ENCODE measurements at places on chromosomes 4 and X.
A peak's percentile ranks its signal among the peaks of the same experiment; 100 is the strongest.

- DNase-seq, result no peak
Observed at GRCh38 chr4:3708103-3708510, 58.1 kb upstream of the ADRA2C start.

DNA sequence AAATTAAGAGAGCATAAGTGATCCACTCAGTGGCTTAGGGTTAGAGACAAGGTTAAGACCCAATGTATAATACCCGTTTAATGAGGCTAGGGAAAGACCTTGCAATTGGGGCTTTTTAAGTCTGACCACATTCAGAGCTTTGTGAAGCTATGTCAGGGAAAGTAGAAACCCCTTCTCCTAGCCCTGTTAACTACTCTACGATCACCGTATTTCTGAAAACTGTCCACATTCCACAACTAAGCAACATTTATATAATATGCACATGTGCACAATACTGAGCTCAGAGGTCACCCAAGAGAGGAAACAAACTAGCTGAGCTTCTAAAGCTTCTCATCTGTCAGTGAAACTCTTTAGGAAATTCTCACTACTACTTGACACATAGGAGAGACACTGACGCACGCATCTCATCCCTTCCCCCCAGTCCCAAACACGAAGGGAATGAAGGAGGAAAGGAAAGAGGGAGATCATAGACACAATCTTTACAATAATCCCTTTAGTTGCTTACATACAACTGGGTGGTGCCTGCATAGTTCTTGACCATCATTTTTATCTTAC, 56.2 kb downstream of the METTL14 start:
- no peak for DNase-seq

GRCh38 chrX:16114611-16115010, 8.8 kb upstream of the GRPR start:
- DNase-seq, result no peak

DNA sequence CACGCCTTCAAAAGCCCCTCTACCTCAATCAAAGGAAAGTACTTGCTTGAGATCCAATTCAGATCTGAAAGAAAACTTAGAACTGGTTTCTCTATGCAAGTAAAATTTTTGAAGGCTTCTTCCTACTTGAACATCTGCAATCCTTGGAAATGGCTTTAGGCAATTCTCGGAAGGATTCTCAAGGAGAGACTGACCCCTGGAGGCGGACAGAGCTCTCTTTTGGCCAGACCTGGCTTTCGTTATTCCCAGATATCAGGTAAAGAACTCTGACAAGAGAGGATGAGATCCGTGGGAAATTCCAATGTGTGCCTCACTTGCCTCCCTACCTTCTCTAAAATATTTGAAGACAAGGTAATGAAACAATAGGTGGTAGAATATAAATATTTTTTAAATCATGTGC, 670.3 kb upstream of the FAM241A start:
- DNase-seq, result no peak

- DNase-seq, result no peak
Observed at GRCh38 chr4:2290974-2291704, 29.2 kb upstream of the MXD4 start.

GRCh38 chr4:79160962-79161361, 164.9 kb downstream of the NAA11 start:
- DNase-seq, result no peak

DNA sequence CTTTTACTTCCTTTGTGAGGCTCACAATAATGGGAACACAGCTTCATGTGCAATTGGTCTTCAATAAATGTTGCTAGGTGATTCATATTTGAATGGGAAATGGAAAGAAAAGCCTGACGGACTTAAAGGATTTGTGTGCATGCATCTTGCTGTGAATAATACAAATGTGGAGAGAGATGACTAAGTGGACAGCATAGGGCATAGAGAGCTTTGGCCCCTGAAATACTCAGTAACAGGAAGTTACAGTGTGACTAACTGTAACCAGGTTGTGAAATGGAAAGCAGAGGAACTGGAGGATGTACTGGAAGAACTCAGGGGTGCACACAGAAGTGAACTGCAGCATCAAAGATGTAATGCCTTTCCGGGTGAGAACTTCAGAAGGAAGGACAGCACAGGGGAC, 206.7 kb downstream of the MGST2 start:
- DNase-seq, result no peak

- no peak for DNase-seq
Observed at GRCh38 chr4:173805884-173806283, 275.9 kb upstream of the HAND2 start.

- DNase-seq, result no peak
Observed at GRCh38 chr4:6986072-6986780, 56.9 kb upstream of the TADA2B start.

DNA sequence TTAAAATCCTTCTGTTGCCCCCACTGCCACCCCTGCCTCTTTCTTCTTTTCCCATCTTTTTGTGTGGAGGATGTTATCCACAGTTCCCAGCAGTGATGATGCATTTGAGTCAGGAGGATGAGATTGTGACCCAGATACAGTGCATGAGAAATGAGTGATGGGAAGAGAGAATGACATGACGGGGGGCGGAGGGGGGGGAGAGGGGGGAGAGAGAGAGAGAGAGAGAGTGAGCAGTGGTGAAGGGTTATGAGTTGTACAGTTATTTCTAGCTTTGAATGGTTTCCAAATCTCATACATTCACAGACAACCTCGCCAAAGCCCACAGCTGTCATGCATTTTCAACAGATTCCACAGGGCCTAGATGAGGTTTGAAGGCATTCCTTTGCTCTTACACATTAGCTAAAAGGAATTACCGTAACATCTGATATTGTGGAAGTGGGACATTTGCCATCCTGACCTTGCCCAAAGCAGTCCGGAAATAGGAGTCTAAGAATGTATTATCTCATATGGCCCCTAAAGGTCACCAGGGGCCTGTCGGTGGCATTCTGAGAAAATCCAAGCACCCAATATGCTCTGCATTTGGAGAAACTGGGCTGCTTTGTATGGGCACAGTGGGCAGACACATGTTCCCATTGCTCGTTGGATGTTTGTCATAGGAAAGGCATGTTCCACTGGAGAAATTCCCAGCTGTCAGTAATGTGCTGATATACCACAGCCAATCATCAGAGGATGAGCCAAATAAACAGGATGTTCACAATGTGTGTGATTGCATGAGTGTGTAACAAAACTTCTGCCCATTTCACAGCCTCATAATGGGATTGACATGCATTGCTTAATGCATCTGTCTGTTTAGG, 435.8 kb downstream of the SPRY1 start:
- no peak for DNase-seq

- DNase-seq, result no peak
Observed at GRCh38 chr4:66160606-66161005, 490.3 kb upstream of the EPHA5 start.

DNA sequence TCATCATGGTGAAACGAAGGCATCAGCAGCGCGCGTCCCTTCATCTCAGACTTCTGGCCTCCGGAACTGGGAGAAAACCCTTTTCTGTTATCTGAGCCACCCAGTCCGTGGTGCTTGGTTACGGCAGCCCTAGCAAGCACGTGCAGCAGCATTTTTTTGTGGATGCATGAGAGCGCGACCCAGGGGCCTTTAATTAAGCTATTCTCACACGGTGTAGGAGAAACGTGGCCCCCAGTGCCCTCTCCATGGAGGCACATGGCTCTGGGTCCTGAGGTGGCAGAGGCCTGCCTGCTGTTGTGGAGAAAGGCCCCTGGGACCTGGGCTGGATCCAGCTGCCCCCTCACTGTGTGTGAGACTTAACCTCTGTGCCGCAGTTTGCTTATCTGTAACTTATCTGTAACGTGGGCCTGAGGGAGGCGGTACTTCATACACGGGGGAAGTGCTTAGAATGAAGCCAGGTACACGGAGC, 9.5 kb downstream of the CLCN4 start:
- DNase-seq, result no peak

DNA sequence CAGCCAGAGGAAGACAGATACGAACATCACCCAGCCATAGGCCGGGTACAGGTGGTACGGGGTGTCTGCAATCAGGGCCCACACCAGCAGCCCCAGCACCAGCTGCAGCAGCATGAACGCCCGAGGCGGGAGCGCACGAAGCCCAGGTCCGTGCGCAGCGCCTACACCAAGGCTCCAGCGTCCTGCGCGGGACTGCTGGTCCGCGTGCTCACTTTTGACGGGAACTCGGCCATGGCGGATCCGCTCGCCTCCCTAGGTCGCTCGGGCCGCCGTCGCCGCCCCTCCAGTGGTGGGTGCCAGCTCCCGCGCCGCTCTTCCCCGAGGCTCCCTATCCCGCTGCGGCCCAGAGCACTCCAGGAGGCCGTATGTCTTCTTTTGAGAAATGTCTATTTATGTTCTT, 181.2 kb upstream of the DIPK2B start:
- no peak for DNase-seq

DNA sequence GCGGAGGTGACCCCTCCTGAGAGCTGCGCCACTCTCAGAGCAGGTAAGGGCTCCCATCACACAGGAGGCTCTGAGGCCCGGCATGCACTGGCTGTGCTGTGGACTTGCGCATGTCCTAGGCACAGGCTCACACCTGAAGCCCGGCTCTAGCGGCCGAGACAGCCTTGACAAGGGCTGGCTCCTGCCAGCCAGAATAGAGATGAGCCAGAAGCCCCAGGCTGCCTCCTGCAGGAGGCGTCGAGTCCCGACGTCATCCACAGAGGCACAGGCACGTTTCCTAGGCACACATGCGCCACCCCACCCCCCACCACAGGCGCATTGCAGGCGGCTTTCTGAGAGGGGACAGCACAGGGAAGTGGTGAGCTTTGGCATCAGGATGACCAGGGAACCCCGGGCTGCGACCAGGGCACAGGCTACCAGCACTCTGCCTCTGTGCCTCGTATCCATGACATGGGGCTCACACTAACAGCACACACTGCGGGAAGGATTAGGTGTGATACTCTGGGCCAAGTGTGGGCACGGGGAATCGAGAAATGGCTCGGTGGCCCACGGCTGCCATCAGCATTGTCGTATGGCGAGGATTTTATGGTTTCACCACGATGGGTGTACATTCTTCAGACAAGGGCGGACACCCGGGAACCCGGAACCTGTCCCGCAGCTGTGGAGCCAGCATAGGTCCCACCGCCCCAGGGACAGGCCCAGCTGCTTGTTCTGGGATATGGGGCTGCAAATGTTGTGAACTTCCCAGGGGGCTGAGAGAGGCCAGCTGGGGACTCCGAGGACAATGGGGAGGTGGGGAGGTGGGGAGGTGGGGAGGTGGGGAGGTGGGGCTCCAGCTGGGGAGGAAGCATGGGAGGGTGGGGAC, 90.7 kb upstream of the ADRA2C start:
- DNase-seq, result no peak

DNA sequence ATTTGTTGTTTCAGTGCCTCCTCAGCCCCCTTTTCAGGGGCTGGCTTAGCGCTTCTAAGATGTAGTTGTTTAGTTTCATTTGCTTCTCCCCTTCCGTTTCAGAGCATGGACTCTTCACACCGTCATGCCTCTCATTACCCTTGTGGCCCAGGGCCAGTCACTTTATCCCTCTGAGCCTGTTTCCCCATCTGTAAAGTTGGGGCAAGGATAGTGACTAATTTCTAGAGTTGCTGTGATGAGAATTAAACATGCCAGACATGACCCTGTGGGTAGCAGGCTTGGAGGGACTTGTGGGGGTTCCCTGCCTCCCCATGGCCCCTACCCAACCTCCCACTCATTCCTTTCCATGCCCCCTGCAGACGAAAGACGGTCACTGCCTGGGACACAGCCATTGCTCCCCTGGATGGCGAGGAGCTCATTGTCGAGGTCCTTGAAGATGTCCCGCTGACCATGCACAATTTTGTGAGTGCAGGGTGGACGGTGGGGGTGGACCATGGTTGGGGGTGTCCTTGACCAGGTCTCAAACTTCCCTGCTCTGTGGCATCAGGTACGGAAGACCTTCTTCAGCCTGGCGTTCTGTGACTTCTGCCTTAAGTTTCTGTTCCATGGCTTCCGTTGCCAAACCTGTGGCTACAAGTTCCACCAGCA, 3.6 kb downstream of the ARAF start:
- no peak for DNase-seq

DNA sequence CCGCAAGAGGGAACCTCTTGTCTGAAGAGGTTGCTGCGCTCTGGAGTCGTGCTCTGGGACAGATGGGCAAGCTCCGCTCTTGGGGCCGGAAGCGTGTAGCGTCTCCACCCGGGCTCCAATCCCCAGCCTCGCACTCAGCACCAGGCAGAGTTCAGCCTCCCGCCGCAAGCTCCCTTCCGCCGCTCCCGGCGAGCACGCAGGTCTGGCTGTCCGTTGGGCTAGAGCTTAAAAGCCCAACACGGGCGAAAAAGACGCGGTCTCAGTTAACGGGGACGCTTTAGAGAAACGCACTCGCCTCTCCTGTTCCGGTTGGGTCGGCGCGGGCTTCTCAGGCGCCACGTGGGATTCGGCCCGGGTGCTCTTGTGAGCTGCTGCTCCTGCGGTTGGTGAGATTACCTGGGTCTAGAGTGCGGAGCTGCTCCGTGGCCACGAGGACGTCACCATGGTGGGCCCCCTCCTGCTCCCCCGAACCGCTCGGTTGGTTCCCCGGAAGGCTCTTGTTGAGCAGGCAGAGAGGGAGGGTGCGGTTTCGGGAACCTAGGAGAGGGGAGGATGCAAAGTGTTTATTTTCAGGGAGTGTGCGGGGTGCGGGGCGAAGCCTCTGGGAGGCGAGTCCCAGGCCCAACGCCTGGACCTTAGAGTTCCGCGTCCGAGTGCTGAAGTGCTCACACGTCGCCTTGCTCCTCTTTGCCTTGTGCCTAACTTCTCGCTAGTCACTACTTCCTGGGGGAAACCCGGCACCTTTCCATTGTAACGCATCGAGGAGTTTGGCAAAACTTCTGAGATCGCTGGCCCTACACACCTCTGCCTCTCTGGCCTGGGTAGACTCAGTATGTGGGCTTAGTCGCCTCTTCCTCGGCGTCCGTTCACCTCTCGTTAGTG, at the start of gene TMA16:
TMA16 (plus strand) TSS at position 331 of the 882 bp plus-strand sequence; CDS start at position 443, 112 bp downstream.
- DNase-seq, result peak; percentile 71

DNA sequence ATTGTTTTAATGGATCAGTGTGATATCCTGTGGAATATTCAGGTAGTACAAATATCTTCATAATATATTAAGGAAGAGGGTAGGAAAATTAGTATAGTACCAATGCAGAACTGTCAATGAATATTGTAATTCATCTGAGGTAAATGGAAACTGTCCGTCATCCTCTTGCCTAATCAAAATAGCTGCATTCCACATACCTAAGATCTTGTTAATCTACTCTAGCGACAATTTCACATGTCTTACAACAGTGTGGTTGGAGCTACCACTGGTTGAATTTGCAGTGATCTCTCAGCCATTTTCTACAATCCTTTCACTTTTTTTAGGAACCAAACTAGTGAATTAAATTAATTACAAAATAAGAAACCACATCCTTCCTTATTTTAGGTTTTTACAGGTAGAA, 117.5 kb downstream of the PCDH18 start:
- DNase-seq, result no peak

DNA sequence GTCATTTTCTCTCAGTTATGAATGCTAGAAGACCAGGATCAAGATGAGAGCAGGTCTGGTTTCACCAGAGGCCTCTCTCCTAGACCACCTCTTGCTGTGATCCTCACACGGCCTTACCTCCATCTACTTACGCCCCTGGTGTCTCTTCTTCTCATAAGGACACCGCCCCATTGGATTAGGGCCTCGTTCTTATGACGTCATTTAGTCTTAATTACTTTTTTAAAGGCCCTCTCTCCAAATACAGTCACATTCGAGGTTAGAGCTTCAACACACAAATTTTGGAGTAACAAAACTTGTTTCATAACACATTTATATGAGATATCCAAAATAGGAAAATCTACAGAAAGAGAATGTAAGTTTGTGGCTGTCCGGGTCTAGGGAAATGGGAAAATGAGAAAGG, 391.0 kb upstream of the PITX2 start:
- no peak for DNase-seq

Measured in NCI-H510A treated with DMSO at 0.1 percent for 48 hours (cell line).